Urinary bladder (tissue), 4 donors: ENCODE measurements at places on chromosomes 3 and 15. TPM values are rescaled to one million over a fixed set of nuclear protein-coding genes. Genes with fewer than 3 reads are reported as not detected.

The NANOGP8 gene
- 0.53 TPM for total RNA-seq

The WNT5A gene
- 23.2 TPM for total RNA-seq

The RETNLB gene
- total RNA-seq, result not detected

The BCL2A1 gene
- 2.3 TPM for total RNA-seq

The ARHGEF3 gene
- total RNA-seq, result 30.1 TPM

The IL12A gene
- 0.58 TPM for total RNA-seq

The ECE2 gene
- not detected for total RNA-seq

The GPR149 gene
- total RNA-seq, result not detected

The EBLN2 gene
- 25.3 TPM for total RNA-seq

The EFL1 gene
- total RNA-seq, result 21.4 TPM

The KIF23 gene
- total RNA-seq, result 32.5 TPM

The GPR27 gene
- 2.7 TPM for total RNA-seq

The GPR176 gene
- total RNA-seq, result 8.6 TPM

The SNAP23 gene
- 94.3 TPM for total RNA-seq

The ITGB5 gene
- total RNA-seq, result 32.9 TPM

The TPRG1 gene
- total RNA-seq, result 6.2 TPM
